Renal cortical epithelial cell (primary cell): ENCODE measurements at places on chromosomes 2 and 18. TPM values are rescaled to one million over a fixed set of nuclear protein-coding genes. Genes with fewer than 3 reads are reported as not detected.

Gene RNF152
- 0.70 and 3.3 TPM in 2 replicates for total RNA-seq

Gene REEP1
- total RNA-seq = 0.17 and 0.35 TPM in 2 replicates

Gene ZNF521
- total RNA-seq = under 0.01 and 1.3 TPM in 2 replicates

Gene EPHA4
- total RNA-seq = 7.1 and 15.8 TPM in 2 replicates

Gene SMYD1
- total RNA-seq = not detected in 2 replicates

Gene RUFY4
- not detected in 2 replicates for total RNA-seq

Gene ALPG
- total RNA-seq = not detected in 2 replicates

Gene RAB6D
- 0.10 TPM in 1 of 2 replicates, not detected in the other for total RNA-seq

Gene REG1A
- total RNA-seq = not detected in 2 replicates

Gene PRPF40A
- 152 and 205 TPM in 2 replicates for total RNA-seq

Gene DSG1
- not detected in 2 replicates for total RNA-seq

Gene TEKT4
- total RNA-seq = 0.10 TPM in 1 of 2 replicates, not detected in the other

- no peak for DNase-seq
Measured at GRCh38 chr2:47313728-47314127, 89.2 kb upstream of the MSH2 start.

DNA sequence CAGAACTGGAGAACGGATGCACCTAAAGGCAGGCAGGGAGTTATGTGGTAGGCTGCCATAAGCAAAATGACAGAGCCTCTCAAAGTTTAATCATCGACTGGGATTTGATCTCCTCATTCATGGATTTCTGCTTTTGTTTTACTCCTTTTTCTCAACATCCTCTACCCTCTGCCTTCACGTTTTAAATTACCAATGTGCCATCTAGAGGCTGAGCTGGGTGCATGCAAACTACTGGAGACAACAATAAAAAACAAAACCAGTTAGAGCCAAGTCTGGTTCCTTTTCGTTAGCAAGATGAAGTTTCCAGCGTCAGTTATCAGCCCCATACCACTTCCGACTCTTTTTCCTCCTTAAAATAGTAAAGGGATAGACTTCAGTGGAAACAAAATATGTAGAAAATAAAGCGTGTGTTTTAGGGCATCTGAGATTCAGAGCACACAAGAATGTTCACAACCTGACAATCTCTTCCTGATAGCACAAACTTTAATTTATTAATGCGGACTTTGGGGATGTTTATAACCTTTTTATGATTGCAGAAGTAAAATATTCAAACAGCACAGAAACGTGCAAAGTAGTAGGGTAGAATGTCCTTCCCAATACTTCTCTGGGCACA lies 117.0 kb downstream of the LAMA1 start:
- peak; percentile 44 for DNase-seq

DNA sequence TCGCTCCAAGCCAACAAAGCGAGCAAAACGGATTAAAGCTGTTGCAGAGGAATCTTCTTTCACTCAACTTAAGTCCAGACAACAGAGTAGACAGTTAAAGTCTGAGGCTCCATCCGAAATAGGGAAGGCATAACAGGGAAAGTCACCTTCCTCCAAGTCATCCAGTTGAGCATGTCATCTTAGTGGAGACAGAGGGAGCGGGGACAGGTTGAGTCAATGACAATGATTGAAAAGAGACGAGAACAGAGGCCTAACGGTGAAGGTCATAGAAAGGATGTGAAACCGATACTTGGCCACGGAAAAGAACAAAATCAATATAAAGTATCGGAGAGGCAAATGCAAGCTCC lies 455 bp downstream of the C18orf32 start:
- peak; percentile 22 for DNase-seq

- DNase-seq = no peak
Measured at GRCh38 chr2:69305712-69306392, 81.2 kb downstream of the GFPT1 start.

- no peak for DNase-seq
Measured at GRCh38 chr2:232687382-232688160, 9.6 kb upstream of the GIGYF2 start.

- DNase-seq = peak; percentile 38
Measured at GRCh38 chr2:20781656-20782265, 41.1 kb downstream of the LDAH start.

GRCh38 chr2:88561646-88562388 lies 65.4 kb downstream of the EIF2AK3 start:
- no peak for DNase-seq

GRCh38 chr2:31675485-31675901 lies 94.8 kb upstream of the SRD5A2 start:
- peak; percentile 2 for DNase-seq

DNA sequence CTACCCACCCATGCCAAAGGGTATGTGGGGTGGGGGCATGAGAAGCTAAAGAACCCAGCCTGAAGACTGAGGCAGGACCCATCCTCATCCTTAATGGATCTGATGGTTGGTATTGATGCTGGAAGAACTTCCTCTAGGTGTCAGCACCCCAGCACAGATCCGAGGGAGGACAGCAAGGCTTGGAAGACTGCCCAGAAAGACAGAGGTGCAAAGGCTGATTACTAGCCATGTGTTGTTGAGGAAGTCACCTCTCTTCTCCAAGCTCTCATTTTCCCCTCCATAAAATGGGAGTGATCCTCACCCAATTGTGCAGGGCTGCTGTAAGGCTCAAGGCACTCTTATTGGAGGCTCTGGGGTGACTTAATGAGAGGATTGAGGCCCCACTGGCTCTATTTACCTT lies 256.5 kb downstream of the CELF4 start:
- peak; percentile 35 for DNase-seq

DNA sequence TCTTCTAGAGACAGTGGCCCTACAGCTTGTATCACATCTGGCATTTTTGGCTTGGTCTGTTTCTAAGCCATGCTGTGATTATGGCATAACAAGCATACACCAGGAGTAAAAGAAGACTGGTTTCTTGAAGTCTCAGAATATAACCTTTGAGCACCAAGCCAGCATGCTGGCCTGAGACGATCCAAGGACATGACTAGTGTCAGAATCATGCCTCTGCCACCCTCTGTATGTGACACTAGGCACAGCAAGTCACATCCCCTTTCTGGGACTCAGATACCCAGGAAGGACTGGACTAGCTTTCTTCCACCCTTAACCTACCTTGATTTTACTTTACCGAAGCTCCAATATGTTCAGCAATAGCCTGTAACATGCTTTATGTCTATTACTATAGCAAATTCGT lies 345.5 kb downstream of the SETBP1 start:
- DNase-seq = no peak

- DNase-seq = no peak
Measured at GRCh38 chr18:69759046-69759445, 188.6 kb downstream of the CD226 start.

- DNase-seq = no peak
Measured at GRCh38 chr2:38704664-38705063, 38.8 kb downstream of the GALM start.

GRCh38 chr18:44732599-44732998 lies 51.9 kb downstream of the SETBP1 start:
- DNase-seq = peak; percentile 28

GRCh38 chr18:75844146-75844545 lies 416.6 kb upstream of the SMIM21 start:
- DNase-seq = no peak

DNA sequence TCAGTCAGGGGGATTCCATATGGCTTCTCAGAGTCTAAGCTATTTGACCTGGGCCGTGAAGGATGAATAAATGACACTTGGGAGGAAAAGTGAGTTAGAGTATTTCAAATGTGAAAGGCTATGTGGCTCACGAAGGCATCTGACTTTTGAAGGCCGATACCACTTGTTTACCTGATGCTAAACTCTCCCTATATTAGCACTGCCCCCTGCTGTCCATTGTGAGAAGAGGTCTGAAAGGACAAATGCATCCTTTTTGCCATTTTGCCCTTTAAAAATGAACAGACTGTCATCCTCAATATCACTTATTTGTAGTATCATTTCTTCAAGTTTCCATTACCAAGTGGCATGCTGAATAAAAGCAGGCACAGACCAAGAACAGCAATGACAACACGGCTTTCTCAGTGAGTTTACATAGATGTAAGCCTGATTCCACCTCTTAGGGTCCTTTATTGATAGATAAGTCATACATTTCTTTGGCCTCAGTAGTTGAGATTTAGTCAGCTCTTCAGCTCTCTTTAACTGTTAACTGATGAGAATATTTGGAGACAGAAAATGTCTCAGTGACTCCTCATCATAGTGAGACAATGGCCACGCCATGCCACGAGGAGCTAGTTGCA lies 40.1 kb downstream of the DOCK10 start:
- DNase-seq = peak; percentile 77

DNA sequence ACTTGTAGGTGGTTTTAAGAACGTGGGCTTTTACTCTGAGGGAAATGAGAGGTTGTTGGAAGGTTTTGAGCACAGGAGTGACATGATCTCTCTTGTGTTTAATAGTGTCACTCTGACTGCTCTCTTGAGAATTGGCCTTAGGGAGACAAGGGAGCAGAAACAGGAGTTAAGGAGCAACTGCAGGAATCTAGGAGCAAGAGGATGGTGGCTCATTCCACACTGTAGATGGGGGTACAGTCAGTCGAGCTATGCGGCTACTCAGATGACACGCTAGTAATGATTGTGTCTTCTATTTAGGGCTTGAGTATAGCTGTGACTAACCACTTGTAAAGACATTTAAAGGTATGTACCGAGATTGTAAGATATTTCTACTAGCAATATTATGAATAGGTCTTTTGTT lies 87.4 kb downstream of the RPRM start:
- DNase-seq = no peak

- no peak for DNase-seq
Measured at GRCh38 chr2:105827351-105828096, 82.8 kb downstream of the NCK2 start.

DNA sequence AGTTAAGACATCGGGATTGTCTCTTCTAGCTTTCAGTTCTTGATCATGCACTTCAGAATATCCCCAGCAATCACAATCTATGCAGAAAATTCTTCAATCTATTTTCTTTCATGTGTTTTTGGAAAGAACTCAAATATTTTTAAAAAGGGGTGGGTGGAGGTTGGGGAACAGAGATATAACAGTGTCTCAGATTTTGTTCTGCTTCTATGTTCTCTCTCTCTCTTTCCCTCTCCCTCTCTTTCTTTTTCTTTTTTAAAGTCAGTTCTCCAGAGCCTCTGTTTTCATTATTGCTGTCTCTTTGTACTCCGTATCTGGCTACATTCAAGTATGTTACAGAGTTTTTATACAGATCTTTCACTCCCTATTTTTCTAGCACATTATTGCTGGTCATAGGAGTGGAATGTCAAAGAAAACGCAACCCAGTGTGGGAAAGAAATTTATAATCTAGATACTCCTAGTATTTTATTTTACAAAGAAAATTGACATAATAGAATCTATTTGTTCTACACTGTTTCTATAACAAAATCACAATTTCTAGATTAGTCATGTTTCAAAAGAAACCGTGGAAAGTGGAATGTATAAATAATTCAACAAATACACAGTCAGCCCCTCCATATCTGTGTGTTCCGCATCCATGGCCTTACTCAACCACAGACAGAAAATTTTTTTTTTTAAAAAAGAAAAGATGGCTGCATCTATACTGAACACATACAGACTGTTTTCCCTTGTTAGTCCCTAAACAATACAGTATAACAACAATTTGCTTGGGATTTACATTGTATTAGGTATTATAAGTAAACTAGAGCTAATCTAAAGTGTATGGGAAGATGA lies 11.2 kb upstream of the NEMP2 start:
- DNase-seq = no peak

DNA sequence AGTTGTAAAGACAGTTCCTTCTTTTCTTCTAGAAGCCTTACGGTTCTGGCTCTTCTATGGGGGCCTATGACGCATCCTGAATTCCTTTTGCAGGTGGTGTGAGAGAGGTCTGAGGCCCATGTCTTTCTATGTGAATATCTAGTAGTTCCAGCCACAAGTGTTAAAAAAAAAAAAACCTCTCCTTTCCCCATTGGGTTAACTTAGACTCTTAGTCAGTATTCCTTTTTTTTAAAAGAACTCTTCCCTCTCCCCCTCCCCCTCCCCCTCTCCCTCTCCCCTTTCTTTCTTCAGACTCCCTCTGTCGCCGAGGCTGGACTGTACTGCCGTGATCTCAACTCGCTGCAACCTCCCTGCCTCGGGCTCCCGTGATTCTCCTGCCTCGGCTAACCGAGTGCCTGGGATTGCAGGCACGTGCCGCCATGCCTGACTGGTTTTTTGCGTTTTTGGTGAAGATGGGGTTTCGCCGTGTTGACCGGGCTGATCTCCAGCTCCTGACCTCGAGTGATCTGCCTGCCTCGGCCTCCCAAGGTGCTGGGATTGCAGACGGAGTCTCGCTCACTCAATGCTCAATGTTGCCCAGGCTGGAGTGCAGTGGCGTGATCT lies 11.4 kb upstream of the CIDEA start:
- DNase-seq = no peak

DNA sequence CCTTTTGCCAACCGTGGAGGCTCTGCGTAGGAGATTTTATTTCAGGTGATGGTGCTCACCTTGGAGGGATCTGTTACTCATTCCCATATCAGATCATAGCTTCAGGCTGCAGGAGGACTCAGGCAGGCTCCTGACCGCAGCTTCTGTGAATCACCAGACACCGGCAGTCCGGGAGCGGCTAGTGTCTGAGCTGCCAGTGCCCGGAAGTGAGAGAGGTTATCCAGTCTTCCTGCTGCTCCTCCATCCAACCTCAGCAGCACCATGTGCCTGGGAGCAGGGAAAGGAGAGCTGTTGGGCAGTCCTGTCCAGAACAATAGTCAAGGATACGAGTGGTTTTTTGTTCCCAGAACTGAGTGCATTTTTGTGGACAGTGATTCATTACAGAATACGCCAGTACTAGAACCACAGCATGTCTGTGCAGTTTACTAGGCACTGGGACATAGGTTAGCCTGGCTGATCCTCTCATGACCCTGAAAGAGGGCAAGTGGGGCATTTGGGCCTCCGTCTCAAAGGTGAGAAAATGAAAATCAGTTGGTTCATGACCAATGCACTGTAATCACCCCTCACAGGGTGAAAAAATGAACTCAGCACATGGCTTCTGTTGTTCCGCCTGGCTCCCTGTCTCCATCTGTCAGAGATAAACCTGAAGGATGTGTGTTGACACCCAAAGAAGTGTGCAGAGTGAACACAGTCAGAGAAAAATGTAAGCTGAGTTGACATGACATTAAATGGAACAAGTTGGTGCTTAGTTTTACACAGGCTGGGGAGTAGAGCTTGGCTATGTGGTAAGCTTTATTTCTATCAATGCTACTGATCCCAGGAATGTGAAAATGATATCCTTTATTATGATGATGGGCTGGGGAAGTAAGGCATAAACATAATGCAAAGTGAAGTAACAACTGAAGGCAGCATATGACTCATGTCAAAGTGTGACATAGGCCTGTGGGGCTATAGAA lies 12.2 kb downstream of the FHOD3 start:
- DNase-seq = peak; percentile 99

- no peak for DNase-seq
Measured at GRCh38 chr2:195734395-195734794, 77.4 kb downstream of the SLC39A10 start.

DNA sequence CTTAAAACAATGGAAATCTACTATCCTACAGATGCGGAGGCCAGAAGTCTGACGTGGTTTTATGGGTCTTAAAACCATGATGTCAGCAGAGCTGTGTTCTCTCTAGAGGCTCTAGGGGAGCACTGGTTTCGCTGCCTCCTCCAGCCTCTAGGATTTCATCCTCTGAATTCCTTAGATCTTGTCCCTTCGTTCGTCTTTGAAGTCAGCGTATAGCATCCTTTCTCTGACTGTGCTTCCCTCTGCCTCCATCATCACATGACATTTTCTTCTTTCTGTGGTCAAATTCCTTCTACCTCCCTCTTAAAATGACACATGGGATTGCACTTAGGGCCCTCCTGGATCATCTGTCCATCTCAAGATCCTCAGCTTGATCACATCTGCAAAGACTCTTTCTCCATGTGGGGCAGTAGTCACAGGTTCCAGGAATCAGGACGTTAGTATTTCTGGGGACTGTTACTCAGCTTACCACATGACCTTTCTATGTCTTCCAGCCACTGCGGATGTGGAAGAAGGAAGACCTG lies 22.7 kb upstream of the NCK2 start:
- no peak for DNase-seq

GRCh38 chr2:98868548-98869271 lies 67.3 kb downstream of the CRACDL start:
- no peak for DNase-seq
